Stimulated activated CD8-positive, alpha-beta memory T cell treated with anti-CD3 and anti-CD28 coated beads, Interleukin-15, amount 100 ng/mL, for 1 hour (primary cell): ENCODE measurements at places on chromosomes 3 and 15.

- DNase-seq = no peak
These were observed 377.1 kb downstream of the VPS13C start for GRCh38 chr15:61682891-61683735.

GRCh38 chr3:13263770-13264467, 156.2 kb downstream of the NUP210 start:
- no peak for DNase-seq

DNA sequence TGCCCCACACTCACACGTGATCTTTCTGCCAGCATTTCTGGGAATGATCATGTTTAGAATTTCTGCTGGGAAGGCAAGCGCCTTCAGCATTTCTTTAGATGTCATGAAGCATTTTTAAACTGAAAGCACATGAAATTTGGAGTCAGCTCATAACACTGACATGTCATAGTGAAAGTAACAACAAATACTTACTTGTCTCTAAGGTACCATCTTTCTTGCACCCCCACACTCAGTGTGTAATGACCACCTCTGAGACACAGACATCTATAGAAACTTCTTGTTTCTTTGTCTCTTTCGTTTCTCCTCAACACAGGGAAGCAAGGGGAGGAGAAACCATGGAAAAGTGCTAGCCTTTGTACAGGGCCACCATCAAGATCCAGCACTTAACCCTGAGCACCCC, 171.7 kb downstream of the RORA start:
- DNase-seq = no peak

DNA sequence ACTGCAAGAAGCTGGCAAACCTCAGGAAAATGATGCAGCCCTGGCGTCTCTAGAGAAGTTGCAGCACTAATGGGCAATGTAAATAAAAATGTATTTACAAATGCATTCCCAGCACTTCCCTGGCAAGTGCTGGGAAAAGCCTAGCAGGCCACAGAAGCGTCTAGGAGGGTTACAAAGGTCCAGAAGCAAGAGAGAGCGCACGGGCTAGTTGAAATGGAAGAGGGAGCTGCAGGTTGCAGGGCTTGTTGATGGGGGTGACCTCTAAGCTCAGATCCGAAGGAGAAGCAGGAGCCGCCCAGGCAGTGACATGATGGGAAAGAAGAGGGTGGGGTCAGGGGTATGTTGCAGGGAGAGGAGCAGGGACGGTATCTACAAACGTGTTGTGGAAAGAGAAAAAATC, 2.7 kb upstream of the KNL1 start:
- no peak for DNase-seq
